Cerebellar cortex (tissue), 1 donor: ENCODE measurements at places on chromosomes 2 and 18.
A peak's percentile ranks its signal among the peaks of the same experiment; 100 is the strongest.

DNA sequence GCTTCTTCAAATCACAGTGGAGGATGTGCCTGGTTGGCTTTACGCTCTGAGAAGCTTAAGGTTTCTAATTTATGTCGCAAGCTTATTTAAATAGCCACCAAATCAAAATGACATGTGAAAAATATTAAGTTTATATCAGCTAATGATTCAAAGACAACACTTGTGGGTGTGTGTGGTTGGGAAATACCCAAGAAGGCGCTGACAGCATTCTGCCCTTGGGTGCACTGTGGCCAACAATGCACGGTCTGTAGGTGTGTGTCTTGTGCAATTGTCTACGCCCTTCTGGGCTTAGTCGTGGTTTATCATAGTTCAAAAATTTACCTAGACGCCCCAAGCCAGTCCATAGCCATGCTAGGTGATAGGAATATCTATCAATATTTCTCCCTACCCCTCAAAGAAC lies 60.9 kb downstream of the KCTD1 start:
- no peak for DNase-seq

- no peak for DNase-seq
Observed at GRCh38 chr2:115190459-115190858, 748.0 kb downstream of the DPP10 start.

DNA sequence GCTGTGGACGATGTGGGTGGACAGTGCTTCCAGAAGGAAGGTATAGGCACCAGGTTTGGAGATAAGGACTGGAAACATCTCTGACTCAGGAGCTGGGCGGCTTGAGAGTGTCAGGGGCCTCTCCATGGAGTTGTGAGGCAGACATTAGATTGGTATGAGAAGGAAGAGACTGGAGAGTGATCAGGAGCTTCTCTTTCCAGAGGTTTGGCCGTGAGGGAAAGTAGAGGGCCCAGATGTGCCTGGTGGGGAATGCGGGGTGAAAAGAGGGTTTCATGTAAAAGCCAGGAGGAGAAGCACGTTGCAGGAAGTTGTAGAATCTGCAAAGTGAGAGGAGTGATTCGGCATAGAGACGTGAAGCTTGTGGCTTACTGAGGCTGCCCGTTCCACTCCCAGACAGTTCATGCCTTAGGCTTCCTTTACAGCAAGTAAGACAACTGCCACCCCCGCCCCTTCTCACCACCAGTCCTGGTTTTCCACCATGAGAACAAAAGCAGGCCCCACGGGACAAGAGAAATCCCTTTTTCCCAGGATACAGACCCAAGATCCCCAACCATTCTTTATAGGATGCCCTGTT lies 166.3 kb upstream of the HDAC4 start:
- no peak for DNase-seq

DNA sequence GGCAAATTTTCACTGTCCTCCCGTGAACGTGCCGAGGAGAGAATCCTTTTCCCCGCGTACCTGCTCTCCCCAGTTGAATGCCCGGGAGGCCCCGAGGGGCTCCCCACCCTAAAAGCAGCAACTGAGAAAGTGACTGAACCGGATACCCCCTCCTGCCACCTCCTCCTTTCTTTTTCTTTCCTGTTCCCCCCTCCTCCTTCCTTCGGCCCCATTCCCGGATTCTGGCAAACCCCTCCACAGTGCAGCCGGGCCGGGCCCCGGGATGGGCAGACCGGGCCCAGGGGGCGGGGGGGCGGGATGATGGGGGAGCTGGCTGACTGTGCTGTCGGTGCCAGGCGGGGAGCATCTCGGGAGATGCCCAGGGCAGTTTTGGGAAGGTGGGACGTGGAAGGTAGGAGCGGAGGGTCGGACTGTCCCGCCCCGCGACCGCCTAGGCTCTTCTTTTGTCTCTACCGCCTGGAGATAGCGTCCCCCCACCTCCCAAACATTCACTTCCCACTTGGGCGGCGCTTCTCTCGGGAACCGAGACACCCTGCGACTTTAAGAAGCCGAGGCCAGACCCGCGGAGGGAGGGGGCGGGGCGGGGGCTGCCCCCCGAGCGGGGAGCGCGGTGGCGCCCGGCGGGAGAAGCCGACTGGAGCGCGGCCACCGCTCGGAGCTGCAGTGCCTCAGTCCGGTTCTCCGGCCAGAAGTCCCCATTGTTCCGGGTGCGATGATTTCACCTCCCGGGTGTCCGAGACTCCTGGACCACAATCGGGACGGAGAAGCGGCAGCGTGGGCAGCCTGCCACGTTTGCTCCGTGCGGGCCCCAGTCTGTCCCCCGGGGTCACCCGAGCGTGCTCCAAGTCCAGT lies 8.2 kb downstream of the DLX2 start:
- DNase-seq, result peak; percentile 59

DNA sequence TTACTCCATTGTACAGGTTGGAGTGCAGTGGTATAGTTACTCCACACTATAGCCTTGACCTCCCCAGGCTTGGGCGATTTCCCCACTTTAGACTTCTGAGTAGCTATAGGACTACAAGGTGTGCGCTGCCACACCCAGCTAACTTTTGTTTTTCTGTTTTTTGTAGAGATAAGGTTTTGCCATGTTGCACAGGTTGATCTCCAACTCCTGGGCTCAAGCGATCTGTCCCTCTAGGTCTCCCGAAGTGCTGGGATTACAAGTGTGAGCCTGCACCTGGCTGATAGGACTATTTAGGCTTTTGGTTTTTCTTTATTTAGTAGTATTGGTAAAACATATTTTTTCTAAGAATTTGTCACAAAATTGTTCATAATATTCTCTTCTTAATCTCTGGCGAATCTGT lies 121.7 kb downstream of the PHLPP1 start:
- DNase-seq, result no peak
